ENCODE measurements at places on chromosomes 11 and 22. TPM values are rescaled to one million over a fixed set of nuclear protein-coding genes. Genes with fewer than 3 reads are reported as not detected.

Gene KDM4D
- 0.32 TPM for total RNA-seq

GRCh38 chr11:34234086-34234740 is 123.6 kb downstream of the ABTB2 start:
- DNase-seq = peak; percentile 64

DNA sequence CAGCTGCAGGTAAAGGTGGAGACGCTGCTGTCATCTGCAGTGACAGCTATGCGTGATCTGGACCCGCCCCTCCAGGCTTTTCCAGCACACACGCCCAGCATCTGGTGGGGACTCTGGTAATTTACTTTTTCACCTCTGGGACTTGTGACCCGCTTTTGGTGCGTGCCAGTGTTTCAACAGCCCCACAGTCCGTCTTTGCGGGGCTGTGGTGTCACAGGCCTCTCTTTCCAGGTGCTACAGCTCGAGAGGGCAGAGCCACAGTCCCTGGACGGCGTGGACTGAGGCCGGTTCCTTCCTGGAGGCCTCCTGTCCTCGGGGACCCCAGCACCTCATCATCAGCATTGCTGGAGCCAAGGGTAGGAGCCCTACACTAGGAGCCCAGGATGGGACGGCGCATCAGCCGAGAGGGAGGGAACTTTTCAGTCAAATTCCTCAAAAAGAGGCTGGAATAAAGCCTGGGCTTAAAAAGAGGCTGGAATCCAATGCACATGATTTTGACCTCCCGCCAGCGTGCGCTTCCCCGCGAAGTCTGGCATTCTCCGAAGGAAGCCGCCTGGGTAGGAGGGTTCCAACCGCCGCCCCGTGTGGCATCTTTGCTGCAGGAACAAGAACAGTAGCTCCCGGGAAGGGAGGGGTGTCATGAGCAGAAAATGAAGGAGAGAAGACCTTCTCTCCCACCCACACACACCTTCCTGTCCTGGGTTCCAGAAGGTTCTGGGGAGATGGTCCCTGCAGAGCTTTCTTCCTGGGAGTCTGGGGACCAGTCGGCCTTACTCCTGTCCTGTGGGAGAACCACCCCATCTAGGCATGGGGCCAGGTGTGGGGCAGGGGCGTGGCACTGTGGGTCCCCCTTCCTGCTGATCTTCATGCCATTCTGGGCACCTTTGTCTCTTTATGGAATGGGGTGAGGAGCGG is 25.7 kb upstream of the KRTAP5-7 start:
- DNase-seq = no peak

Gene SLN
- total RNA-seq = not detected

DNA sequence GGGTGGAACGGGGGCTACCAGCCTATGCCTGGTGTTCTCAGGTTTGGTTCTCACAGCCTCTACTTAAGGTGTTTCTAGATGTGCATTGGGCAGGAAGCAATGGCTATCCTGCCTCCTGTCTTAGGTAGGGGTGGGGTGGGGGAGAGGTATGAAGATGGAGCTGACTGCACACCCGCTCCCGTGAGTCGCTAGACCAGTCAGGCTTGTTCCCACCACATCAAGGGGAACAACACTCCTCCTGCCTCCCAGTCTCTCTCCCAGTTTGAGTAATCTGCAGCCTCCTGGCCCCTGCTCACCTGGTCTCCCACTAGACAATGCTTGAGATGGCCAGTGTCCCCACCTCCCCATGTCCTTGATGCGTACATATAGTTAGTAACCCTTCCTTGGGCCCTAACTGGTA is 79.3 kb upstream of the TENM4 start:
- DNase-seq = no peak

Gene ACAT1
- 19.3 TPM for total RNA-seq
